ENCODE measurements at places on chromosomes 3 and 15.

DNA sequence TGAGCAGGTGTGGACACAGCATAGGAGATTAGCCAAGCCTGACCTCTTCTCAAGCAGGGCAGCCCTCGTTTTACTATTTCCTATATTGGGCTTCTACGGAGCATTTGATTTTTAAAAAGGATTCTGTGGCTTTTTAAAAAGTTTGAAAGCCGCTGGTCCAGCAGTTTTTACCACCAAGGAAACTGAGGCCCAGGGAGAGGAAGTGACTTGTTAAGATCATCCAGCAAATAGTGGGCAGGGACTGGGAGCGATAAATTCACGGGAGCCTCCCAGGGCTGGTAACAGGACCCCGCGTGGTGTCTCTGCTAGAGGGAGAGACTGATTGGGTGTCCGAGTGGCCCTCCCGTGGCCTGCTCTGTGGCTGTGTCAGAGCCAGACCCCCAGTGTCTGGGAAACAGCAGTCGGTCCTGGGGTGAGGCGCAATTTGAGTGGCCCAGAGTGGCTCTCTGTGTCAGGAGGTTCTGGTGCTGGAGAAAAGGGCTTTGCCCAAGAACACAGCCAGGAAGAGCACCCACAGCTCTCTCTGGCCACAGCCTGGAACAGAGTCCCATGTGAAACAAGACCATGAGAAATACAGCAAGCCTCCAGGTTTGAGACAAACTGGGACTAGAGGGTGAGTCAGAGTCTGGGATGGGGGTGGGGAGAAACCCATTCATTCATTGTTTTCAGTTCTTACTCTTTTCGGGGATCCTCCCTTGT is 4.2 kb downstream of the FURIN start:
- DNase-seq: peak; percentile 64

DNA sequence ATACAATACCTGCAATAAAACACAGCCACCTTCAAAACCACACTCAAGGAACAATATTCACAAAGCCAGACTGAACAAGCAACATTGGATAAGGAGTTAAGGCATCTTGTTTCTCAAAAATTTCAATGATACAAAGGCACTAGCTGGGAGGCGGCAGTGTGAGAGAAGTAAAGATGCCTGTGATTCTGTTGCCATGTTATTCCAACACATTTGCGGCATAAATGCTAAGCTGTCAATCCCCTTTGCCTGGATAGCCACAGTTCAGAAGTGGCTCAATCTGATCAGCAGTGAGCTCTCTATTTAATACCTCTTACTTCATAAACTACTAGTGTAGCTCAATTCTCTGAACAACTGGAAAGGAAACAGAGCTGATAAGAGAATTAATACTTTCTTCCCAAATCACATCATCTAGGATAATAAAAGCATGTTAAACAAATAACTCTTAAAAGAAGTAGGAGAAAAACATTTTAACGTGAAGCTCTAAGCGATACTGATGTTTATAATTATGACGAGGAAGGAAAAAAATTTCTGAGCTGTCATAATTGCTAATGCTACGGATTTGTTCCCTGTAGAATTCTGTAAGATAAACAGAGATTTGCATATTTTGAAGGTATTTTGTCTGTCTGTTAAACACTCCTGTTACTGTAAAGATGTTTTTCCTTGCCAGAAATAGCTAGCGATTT is 358.4 kb downstream of the FOXP1 start:
- DNase-seq: no peak

DNA sequence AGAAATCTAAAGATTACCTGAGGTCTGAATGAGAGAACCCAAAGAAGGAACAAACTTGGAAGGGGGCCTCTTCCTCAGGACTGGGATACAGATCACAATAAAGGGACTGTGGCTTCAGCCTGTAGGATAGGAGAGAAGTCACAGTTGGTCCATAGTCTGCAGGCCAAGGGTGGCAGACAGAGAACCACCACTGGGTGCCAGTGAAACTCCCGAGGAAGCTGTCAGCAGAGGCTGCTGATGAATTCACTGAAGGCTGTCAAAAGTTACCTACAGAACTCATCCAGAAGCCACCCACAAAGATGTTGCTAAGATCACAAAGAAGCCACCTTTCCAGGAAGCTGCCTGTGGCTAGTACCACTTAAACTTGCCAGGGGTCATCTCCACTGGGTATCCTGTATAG is 78.5 kb downstream of the TMCO5A start:
- DNase-seq: no peak

DNA sequence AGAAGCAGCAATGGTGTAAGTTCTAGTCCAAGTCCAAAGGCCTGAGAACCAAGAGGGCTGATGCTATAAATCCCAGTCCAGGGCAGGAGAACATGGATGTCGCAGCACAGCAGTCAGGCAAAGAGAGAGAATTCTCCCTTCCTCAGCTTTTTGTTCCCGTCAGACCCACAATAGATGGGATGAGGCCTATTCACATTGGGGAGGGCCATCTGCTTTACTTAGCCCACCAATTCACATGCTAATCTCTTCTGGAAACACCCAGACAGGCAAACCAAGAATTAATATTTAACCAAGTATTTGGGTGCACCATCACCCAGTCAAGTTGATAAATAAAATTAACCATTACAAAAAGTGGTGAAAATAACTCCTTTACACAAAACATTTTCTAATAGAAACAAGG is 511.7 kb upstream of the UBE2E2 start:
- no peak for DNase-seq

GRCh38 chr3:134236505-134237170 is 14.0 kb downstream of the RYK start:
- DNase-seq: no peak

- DNase-seq: no peak
Observed at GRCh38 chr15:100879464-100880138, at the start of gene ALDH1A3. ALDH1A3 (plus strand) TSS chr15:100879831; CDS start chr15:100879908, 77 bp downstream.

- DNase-seq: no peak
Observed at GRCh38 chr3:49722896-49723295, 855 bp downstream of the GMPPB start.

DNA sequence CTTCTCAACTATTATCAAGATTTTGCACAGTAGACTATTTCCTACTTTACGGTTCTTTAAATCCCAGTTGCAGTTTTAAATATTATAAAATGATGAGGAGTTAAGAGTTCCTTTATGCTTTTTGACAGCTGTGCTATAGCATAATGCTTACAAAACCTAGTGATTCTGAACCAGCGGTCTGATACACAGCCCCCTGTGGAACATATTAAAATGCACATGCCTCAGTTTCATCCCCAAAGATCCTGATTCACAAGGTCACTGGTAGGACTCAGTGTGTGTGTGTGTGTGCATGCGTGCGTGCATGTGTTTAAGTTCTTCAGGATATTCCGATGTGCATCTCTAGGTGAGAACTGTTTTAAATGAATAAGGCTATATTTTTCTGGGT is 330.1 kb upstream of the TPM1 start:
- no peak for DNase-seq

DNA sequence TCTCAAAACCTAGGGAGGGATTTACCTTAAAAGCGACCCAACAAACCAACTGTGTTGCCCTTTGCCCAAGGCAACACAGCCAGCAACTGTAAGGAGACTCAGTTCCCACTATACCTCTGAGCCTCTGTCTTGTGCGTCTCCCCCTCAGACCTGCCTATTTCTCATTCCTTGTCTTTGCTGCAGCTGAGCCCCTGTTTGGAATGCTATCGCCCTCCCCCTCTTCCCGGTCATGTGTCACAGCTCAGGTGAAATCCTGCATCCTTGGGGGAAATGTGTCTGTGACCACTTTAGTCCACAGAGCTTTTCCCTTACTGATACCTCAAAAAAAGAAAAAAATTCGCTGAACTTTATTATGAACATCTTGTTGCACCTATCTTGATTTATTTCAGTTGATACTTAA is 52.0 kb upstream of the LRIG1 start:
- no peak for DNase-seq

GRCh38 chr3:155070932-155071387 is 9.2 kb upstream of the MME start:
- no peak for DNase-seq

GRCh38 chr15:39059917-39060316 is 495.3 kb upstream of the RASGRP1 start:
- no peak for DNase-seq

DNA sequence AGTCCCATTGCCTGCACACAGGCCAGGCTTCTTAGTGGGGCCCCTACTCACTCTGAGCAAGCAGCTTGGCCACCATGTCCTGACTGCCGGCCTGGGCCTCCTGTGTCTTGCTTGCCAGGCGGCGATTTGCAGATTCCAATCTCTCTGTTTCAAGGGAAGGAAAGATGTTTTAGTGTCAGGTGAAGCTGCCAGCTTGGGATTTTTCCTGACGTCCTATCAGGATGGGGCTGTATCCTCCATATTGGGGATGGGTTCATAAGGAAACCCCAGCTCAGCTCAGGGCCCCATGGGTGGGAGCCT is 8.5 kb downstream of the AMOTL2 start:
- no peak for DNase-seq

GRCh38 chr15:36472672-36473071 is 106.8 kb upstream of the CDIN1 start:
- no peak for DNase-seq

- DNase-seq: no peak
Observed at GRCh38 chr3:58631742-58632141, 34.8 kb downstream of the FAM3D start.

GRCh38 chr3:30193625-30194044 is 412.8 kb upstream of the TGFBR2 start:
- no peak for DNase-seq

GRCh38 chr15:73752806-73753193 is 351 bp downstream of the INSYN1 start:
- DNase-seq: no peak

DNA sequence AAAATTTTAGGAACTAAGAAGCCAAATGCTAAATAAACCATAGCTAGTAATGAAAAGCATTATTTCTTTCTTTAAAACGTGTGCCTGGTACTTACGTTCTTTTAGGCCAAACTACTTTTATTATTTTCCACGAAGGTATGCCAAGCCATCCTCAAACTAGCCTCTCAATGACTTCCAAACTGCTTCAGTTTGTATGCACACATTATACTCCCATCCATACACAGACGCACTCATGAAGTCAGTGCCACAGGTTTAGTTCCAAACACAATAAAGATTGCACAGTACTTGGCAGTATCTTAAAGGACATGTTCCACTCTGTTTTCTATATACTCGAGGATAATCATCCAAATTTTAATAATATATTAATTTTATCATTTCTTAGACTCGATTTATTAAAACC is 609.2 kb upstream of the ZNF385D start:
- no peak for DNase-seq

GRCh38 chr3:139466360-139466759 is 10.0 kb downstream of the RBP2 start:
- no peak for DNase-seq

GRCh38 chr3:70108546-70108945 is 109.0 kb downstream of the SAMMSON start:
- no peak for DNase-seq

GRCh38 chr15:41940441-41940857 is 31.9 kb downstream of the EHD4 start:
- DNase-seq: peak; percentile 43

GRCh38 chr3:177382944-177383343 is 185.7 kb upstream of the TBL1XR1 start:
- no peak for DNase-seq

DNA sequence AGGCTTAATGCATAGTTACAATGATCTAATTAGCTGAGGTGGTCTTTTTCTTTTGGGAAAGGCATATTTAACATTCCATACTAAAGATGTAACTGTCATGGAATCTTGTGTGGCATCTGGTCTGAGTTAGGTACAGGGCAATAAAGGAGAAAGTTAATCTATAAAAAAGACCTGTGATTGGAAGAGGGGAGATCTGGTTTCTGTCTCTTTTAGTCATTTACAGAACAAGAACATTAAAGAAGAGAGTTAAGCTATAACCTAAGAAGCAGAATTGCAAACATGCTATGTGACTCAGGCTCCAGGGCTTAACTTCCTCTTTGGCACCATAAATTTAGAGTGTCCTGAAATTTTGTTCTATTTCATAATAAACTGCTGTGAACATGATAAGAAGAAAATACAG is 47.2 kb upstream of the MME start:
- DNase-seq: no peak

GRCh38 chr15:79775821-79776220 is 121.0 kb downstream of the MTHFS start:
- DNase-seq: no peak

DNA sequence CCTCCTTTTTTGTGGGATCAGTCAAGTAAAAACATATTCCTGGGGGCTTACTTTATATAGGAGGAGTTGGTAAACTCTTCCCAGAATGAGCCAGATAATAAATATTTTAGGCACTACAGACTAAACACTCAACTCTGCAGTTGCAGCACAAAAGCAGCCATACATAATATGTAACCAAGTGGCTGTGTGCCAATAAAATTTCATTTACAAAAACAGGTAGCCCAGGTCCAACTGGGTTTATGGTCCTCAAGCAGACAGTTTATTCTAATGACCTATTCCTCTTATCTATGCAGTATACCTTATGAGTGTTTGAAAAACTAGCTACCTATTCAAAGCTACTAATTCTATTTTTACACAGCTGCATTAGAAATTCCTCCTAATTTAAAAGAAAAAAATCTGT is 61.8 kb downstream of the FAIM start:
- no peak for DNase-seq

DNA sequence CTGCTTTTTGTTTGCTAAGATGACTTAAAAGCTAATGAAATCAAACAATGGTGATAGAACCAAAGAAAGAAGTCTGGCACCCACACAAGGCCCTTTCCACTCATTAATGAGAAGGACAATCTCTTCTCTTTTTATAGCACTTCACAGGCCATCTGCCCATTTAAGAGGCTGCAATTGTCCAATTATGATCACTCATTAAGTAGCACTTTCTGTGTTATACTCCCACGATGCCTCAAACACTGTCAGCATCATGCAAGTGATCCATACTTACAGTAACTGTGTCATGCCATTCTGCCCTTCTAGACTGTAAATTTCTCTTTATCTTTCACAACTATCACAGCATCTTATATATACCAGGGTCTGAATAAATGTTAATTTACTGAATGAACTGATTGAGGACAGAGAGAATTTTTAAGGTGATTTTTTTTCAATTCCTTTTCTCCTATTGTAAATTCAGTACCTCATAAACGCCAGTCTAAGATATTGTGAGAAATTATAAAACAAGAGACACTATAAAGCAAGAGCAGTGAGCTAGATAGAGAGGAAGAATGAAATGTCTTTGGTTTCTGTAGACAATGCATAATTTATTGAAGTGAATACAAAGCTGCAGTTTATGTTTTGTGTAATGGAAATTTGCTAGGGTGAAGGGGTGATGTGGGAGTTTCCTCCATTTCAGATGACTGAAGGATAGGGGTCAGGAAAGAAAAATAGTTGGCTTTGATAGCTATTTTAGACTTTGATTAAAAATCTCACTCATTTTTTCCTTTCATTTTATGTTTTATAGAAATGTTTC is 17.3 kb downstream of the CD200 start:
- no peak for DNase-seq

- DNase-seq: no peak
Observed at GRCh38 chr15:69472562-69472961, 19.9 kb downstream of the RPLP1 start.

- no peak for DNase-seq
Observed at GRCh38 chr3:72601060-72601459, 247.2 kb downstream of the SHQ1 start.

GRCh38 chr15:90343302-90343790 is 8.7 kb upstream of the ZNF774 start:
- no peak for DNase-seq
